ENCODE measurements at places on chromosomes 4 and X. TPM values are rescaled to one million over a fixed set of nuclear protein-coding genes. Genes with fewer than 3 reads are reported as not detected.

The AMMECR1 gene
- 23.0 TPM for total RNA-seq

The WDR17 gene
- total RNA-seq = 0.52 TPM

The ATRX gene
- 71.4 TPM for total RNA-seq

DNA sequence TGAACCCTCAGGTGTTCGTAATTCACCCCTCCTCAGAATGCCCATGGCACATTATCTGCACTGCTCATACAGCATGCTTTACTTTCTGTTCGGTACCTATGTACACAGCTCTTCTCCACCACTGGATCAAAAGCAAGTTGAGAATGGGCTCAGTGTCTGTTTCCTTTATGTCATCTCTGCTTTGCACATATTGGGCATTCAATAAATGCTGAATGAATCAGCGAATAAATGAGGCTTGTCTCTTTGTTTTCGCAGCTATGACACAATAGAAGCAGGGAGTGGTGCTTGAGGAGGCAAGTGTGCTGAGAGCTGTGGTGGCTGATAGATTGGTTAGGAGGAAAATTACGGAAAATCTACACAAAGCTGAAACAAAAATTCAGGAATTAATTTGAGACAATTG is 109.1 kb upstream of the VMA21 start:
- no peaks in the 10 kb centered on the region for H3K4me1 ChIP-seq
- no peak overlapping the region for H3K27ac ChIP-seq
- DNase-seq = no peak
- no peaks in the 10 kb centered on the region for H3K27me3 ChIP-seq
- no peak overlapping the region for H3K4me3 ChIP-seq

The GABRA4 gene
- 8.1 TPM for total RNA-seq
